ENCODE measurements at places on chromosomes 6 and 20.

GRCh38 chr20:36645998-36646397 lies at the start of gene SLA2:
TSS of gene SLA2 (minus strand) at chr20:36646196. CDS start at chr20:36641335, 4,861 bp downstream.
- DNase-seq = no peak

- no peak for DNase-seq
Measured at GRCh38 chr6:36662380-36662779, 16.1 kb upstream of the CDKN1A start.

DNA sequence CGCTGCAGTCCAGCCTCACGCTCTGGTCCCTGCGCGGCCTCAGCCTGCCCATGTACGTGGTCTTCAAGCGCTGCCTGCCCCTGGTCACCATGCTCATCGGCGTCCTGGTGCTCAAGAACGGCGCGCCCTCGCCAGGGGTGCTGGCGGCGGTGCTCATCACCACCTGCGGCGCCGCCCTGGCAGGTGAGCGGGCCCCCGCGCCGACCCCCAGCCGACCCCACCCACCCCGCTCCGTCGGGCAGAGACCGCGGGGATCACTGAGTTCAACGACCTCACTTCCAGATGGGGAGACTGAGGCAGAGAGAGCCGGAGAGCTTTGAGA lies 545 bp downstream of the SLC35D3 start:
- no peak for DNase-seq

DNA sequence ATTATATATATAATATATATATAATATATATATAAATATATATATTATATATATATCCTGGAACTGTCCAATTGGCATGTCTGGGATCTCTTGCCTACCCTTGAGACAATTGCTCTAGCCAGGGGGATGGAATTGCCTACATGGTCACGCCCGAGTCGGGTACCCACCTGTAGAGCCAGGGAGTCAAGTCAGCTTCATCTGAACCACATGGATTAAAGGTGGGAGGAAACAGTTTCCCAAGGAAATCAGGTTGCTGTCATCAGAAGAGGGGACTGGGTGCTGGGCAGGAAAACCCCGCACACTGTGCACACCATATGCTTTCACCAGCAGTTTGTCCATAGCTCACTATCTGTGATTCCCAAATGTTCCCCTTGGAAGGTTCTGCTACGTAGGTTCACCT lies 252.5 kb upstream of the NOX3 start:
- DNase-seq = no peak

DNA sequence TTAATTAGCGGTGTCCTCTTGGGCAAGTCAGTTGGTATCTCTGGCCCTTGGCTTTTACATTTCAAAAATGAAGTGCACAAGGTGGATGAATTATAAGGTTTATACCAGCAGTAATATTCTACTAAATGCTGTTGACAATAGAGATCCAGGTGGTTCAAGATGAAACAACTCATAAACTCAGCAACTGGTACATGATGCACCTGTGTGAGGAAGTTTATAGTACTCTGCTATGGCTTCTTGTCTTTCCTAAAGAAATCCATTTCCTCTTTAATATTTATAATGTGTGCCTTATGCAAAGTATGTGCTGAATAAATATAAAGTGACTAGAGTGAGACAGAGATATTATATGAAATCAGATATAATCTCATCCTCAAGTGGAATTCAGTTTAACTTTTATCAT lies 48.5 kb downstream of the ADGRG6 start:
- no peak for DNase-seq

DNA sequence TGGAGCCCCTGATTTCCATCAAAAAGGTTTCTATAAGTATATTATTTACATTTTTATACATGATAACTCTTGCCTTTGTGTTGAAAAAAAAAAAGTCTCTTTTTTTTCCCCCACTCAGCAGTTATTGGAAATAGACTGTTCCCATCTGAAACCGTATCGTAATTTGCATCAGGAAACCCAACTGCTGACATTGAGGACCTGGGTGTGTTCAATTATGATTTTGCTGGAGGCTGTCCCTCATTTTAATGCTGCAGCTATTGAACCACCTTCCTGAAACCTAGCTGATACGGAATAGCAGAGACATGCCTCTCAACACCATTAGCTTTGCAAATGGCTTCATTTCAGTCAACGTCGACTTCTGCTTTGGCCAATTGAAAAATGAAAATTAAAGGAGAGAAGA lies 98.9 kb downstream of the ZNF217 start:
- DNase-seq = no peak

GRCh38 chr6:41503827-41504465 lies 42.2 kb upstream of the FOXP4 start:
- DNase-seq = no peak

- DNase-seq = no peak
Measured at GRCh38 chr6:162245830-162246420, 481.6 kb downstream of the PRKN start.

DNA sequence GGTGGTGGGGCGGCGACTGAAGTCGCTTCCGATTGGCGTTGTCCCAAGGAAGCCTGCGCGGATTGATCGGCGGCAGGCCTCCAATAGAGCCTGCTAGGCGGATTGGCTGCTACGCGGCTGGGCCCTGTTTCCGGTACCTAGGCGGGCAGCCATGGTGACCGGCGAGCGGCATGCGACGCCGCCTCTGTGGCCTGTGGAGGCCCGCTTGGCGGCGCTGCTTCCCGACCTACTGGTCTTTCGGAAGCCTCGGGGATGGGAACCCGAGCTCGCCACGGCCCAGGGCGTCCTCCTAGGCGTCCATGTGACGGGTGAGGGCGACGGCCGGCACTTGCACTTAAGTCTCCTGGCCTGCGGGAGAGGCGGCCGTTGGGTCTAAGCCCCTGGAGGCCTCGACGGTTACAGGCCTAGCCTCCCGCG lies 28.1 kb downstream of the NFYA start:
- DNase-seq = no peak

DNA sequence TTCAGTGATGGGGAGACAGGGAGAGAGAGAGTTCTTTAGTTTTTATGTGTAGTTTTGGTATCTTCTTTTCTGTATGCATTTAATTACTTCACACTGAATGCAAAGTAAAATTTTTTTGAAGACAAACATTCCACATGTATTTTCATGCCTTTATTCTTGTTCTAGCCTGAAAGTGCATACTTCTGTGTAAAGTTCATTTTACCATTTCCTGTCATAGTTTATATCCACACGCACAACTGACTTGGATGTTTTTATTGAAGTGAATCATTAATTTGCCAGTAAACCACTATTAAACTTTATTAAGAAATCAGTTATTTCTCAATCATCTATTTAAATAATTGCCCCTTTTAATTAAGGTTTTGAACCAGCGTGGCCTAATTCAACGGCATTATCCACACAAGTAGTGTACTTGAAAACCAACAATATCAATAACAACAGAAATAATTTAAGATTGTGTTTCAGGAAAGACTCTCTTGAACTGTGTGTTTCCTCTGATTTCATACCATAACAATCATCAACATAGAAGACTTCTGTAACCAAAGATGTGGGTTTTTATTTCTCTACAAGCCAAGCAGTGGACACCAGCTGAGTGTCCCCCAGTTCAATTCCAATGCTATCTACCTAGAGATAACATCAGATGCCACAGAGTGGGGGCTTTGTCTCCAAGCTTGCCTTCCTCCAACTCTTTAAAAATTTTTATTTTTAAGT lies 512.7 kb upstream of the JAG1 start:
- DNase-seq = no peak

DNA sequence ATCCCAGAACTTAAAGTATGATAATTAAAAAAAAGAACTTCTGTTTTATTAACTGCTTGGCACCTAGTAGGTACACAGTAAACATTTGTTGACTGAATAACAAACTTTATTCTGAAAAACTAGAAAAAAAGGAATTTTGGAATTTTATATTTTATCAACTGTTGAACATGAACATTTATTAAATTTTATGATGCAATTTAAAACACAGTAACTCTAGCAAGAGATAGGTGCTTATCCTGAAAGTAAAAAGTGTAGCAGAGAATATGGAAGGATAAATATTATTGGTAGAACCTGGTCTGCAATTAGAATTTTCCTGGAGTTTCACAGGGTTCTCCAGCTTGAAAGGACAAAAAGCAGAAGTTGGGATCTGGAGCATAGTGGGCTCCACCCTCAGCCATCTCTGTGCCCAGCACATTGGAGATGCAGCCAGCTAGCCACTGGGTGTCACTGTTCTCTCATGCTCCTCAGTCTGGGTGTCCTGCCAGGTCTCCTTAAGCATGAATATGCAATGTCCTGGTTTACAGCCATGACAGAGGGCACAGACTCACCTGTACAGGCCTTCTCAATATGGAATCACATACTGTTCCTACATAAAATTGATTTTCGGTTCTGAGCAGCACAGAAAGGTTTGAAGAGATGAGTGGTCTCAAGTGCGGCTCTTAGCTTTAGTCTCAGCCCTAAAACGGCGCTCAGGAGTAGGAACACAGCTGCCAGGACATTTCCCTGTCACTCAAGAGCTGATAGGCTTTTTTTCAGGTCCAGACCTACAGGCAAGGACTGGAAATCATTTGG lies 31.7 kb upstream of the IL20RA start:
- DNase-seq = peak; percentile 63

GRCh38 chr6:91453224-91453878 lies 866.5 kb upstream of the MAP3K7 start:
- no peak for DNase-seq

DNA sequence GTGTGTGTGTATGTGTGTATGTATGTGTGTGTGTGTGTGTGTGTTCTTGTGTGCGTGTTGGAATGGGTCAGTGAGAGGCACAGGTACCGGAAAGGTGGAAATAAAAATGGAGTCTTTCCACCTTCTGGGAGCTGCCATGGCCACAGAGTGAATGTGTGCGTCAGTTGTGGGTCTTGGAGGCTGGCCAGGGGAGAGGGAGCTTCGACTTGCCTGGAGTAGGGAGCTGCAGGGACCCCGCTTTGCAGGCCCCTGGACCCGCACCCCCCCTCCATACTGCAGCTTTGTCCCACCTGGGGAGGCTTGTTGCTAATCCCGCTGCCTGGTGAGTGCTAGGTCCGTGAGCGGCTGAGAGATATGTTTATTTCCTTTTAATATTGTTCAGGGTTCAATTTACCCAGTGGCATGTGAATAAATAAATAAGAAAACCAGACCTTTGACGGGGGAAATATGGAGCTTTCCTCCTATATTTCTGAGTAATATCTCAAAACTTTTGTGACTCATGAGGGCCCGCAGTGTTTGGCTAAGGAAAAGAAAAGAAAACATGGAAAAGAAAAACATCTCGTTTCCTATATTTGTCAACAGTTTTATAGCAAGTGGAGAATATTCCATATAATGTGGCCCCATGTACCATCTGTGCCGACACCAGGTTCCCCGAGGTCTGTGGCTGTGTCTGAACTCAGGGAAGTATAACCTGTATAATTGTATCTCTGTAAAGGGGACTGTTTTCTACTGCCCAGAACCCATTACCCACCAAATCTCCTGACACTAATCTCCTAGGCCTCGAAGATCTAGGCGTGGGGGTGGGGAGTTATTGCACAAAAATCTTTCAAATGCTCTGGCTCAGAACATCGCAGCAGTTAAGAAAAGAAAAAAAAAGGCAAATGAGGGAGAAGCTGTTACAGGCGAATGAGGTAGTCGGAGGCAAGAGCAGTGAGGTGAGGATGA lies 24.6 kb upstream of the CCDC167 start:
- peak; percentile 7 for DNase-seq

- DNase-seq = no peak
Measured at GRCh38 chr6:22102671-22103070, 194.2 kb downstream of the PRL start.

DNA sequence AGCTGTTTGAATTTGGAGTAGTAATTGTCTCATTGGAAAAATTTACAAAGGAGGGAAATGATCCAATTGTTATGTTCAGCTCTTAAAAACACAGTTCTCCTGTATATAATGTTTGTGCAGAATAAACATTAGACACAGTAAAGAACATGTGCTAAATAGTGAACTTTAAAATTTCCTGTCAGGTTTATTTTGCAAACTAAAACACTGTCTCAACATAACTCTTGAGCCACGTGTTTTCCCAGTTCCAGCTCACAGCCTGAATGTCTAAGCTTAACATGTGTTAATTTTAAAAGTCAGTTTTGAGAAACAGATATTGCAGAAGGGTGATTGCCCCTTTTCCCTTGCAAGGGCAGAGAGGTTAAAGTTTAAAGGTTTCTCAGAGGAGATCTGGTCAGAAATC lies 20.6 kb downstream of the EPHA7 start:
- no peak for DNase-seq

DNA sequence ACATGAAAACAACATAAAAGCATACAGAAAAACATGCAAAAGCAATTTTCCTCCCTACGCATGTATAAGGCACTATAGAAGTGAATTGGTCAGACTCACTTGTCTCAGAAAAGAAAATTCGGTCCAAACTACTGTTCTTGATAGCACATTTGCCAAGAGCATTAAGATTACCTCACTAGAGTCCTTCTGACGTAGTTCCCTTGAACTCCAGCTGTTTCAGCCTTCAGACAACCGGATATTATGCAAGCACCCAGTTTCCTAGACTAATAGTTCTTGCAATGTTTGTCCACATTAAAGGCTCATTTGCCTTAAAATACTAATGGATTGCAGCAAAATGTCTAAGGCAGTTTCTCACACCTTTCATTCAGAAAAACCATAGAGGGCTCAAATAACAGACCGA lies 2.5 kb upstream of the CASS4 start:
- DNase-seq = no peak

GRCh38 chr6:113449051-113449450 lies 408.1 kb upstream of the MARCKS start:
- no peak for DNase-seq

DNA sequence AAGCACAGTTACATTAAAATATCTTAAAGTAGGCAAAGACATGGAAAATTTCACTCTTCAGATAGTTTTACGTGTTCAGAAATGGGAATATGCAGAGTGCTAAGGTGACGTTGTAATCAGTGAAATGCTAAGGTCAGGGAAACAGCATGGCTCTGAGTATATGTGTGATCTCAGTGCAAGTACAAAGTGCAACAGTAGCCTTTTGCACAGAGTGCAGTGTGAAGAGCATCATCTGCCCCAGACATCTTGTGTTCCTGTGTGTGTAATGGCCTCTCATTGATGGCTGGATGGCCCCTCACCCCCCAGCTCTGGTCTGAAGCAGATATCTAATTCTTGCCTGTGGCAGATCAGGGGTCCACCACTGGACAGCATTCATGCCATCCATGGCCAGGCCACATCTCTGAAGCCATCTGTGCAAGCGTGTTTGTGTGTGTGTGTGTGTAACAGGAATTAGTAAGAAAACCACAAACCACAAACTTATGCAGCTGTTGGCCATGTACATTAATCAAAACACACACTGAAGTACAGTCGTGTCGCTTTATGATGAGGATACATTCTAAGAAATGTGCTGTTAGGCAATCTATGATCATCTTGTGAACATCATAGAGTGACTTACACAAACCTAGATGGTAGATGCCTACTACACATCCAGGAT lies 165.1 kb downstream of the RALGAPA2 start:
- DNase-seq = no peak

- DNase-seq = no peak
Measured at GRCh38 chr6:1321738-1322137, 9.8 kb downstream of the FOXQ1 start.

DNA sequence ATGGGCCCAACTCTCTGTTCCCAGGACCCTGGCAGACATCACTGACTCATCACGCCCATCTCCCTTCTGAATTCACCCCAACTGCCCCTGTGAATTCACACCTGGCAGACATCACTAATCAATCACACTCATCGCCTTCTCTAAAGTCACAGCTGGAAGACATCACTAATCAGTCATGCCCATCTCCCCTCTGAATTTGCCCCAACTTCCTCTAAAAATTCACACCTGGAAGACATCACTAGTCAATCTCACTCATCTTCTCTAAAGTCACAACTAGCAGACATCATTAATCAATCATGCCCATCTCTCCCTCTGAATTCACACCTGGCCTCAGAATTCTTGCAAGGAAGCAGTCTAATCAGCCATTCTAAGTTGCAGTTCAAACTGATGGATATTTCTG lies 111.1 kb downstream of the FOXA2 start:
- no peak for DNase-seq
